ENCODE measurements at places on chromosomes 5 and 9.

- no peak for DNase-seq
These were observed 146.5 kb downstream of the MEF2C start for GRCh38 chr5:88736494-88736893.

DNA sequence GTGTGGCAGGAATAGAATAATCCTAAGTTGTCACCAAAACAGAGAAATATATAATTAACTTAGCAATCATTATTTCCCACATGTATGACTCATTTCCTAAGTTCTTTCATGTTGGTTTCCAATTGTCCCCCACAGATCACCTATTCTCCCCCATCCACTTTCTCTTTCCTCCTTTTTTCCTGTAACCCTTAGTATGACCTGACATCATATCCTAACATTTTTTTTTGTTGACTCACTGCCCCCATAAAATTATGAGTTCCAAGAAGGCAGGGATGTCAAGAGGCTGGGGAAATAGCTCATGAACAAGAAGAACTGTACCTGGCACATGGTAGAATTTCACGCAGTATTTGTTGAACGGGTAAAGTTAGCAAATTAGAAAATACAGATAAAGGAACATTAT is 186.7 kb downstream of the DCP2 start:
- DNase-seq, result no peak

DNA sequence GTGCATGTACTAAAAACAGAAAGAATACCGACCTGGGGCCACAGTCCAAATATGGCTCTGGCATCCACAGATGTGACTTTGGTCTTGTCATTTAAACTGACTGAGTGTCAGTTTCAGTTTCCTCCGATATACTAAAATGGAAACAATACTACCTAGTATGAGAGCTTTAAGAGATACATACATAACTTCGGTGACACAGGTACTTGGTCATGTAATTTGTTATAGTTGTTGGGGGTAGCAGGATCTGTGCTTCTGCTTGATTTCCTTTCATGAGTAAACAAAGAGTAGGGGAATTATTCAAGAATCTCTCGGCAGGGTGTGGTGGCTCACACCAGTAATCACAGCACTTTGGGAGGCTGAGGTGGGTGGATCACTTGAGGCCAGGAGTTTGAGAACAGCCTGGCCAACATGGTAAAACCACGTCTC is 32.1 kb downstream of the MTMR12 start:
- DNase-seq, result no peak

- no peak for DNase-seq
These were observed 1.9 kb downstream of the LMNB1 start for GRCh38 chr5:126778675-126779403.

DNA sequence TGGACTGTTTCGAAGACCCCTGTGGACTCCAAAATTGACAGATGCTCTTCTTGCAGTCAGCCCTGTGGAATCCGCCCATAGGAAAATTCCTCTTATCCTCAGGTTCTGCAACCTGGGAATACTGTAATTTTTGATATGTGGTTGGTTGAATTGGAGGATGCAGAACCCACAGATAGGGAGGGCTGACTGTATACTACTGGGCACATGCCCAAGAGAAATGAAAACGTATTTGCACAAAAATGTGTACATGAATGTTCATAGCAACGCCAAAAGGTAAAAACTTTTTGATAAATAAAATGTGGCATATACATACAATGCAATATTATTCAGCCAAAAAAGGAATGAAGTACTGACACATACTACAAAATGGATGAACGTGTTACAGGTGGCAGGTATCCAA is 1.9 kb upstream of the SNAPC3 start:
- no peak for DNase-seq

DNA sequence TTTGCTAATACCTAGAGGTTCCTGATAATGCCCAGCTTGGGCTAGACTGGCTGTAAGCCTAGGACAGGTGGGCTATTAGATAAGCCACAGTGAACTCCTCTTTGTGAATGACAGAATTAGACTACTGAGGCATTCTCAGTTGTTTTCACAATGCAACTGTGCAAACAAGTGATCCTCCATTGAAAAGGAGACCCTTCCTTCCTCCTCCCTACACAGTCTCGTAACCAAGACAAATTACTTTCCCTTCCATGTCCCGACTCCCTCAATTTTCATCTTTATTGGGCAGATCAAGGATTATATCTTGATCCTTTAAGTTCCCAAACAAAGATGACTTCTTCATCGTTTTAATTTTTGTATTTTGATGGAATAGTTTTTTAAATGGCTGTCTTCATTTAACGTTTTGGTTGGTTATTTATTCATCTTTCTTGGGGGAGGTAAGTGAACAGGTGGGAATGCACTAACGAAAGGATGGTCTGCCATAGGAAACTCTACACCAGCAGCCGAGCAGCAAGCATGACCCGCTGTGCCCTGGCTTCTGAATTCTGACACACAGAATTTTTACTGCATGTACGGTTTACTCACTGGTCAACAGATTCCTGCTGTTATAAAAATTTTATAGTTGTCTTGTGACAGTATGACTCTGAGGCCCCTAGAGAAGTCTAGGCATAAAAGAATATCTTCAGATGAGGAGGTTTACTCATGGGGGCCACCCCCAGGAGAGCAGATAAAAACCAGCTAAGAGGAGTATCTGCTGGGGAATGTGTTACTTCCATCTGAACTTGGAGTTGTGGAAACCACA is 137.5 kb upstream of the TUT7 start:
- no peak for DNase-seq

- DNase-seq, result no peak
These were observed 9.3 kb downstream of the LIX1 start for GRCh38 chr5:97133101-97133500.

DNA sequence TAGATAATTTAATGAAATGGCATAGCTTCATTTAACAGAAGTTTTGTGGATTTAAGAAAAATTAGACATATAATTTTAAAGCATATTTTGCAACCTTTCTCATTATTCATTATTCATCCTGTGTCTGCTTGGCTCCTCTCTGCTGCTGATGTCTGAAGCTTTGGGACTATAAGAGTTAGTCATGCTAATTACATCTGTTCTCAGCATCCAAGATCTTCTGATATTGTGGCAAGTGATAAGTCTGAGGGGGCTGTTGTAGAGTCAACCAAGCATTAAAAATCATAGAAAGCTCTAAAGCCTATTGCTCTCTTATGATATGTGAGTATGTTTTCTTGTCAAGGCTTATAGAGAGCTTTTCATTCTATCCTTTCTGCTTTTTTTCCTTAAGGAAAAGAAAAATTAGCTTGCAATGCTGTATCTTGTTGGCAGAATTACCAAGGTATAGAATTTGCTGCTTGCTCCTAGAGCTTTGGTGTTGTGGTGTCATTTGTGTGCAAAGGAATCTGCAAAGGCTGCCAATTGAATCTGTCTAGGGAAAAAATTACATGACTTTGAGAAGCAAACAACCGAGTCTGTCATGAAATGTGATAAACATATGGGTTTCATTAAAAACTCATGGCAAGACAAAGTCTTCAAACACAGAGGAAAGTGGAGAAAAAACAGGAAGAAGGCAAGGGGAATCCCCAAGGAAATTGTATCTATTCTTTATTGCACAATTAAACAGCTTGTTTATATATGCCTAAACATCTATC is 156.1 kb upstream of the DAB2 start:
- DNase-seq, result no peak

- DNase-seq, result no peak
These were observed 127.6 kb downstream of the TRPM6 start for GRCh38 chr9:74760031-74760700.

DNA sequence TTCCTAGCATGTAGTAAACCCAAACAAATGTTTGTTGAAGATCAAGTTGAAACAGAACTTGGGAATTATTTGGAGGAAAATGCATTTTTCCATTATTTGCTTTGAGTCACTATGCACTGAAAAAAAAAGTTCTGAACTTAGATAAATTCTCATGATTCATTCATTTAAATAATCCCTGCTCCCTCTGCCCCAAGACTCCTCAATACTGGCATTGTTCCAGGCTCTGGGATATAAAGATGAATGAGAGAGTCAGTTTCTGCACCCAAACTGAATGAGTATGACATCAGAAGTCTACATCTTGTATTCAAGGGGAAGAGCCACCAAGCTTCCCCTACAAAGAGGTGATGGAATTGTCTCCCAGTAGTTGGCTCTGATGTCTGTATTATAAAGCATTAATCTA is 123.9 kb downstream of the SEC61B start:
- no peak for DNase-seq

GRCh38 chr5:7754997-7755596 is 95.8 kb downstream of the CFAP90 start:
- no peak for DNase-seq

GRCh38 chr5:134069553-134069952 is 44.9 kb upstream of the TCF7 start:
- no peak for DNase-seq

DNA sequence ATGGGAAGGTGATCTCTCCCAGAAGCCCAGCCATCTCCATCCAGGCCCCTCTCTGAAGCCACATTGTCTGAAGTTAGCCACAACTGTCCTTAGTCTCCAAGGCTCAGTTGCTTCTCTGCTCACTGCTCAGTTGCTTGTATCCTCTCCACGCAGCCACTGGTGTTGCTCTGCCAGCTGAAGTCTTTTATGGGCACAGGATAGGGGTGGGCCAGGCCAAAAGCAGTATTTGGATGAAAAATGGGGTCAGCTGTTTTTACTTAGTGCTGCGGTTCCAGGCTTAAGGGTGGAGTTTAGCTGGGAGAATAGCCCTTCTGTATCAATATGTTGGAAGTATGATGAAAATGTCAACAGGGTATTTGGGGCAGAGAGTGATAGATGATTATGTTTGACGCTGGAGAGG is 168.8 kb upstream of the PPP1R2B start:
- no peak for DNase-seq

DNA sequence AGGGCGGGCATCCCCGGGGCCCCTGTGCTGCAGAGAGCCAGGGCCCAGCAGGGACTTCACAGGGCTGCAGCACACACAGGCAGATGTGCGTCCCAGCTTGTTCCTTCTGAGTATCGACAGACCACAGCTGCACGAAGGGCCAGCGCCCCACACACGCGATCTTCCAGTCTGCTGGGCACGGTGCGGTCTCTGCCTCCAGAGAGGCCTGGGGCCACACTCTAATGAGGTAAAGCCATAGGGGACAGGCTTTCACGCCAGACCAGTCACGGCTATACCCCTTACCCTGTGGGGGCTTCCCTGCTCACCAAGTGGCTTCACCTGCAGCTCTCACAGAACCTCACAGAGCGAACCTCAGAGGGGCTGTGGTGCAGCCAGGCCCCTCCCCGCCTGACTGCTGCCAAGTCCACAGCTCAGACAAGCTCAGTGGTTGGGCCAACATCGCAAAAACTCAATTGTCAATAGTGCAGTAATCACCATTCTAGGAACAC is 82.2 kb downstream of the SHB start:
- no peak for DNase-seq

GRCh38 chr5:175635854-175636584 is 21.9 kb upstream of the HRH2 start:
- DNase-seq, result no peak

DNA sequence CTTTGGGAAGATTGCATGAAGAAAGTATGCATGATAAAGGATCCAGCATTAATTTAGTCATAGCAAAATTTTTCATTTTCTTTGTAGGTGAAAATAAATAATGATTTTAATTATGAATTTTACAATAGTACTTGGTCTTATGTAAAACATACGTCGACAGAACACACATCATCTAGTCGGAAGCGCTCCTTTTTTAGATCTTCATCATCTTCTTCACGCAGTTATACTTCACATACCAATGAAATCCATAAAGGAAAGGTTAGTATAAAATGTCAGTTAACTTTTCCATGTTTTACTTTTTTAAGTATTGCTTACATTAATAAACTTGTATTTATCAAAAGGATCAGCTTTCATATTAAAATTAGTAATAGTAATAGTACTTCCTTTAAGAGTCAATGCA is 35.8 kb downstream of the C7 start:
- DNase-seq, result no peak

- DNase-seq, result no peak
These were observed 457.3 kb downstream of the DMAC1 start for GRCh38 chr9:7342229-7342628.

- no peak for DNase-seq
These were observed 28.7 kb downstream of the CDKN2A start for GRCh38 chr9:21965401-21965951.

DNA sequence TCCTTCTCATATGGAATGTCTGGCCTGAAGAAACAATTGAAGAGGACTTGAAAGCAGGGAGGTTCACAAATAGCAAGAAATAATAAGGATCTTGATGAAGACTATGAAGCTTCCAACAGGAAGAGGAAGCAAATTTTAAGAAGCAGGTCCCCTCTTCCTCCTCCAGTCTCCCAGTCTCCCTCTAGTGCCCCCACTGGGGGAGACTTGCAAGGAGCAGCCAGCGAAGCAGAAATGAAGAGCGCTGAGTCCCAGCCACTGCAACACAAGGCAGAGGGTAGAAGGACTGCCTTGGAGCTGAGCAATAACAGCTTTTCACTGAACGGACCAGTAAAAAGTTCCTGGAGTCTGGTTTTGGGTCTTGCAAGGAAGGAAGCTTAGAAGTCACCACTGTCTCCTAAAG is 32.6 kb upstream of the ACO1 start:
- DNase-seq, result no peak

GRCh38 chr5:78562714-78563330 is 85.8 kb downstream of the LHFPL2 start:
- no peak for DNase-seq

DNA sequence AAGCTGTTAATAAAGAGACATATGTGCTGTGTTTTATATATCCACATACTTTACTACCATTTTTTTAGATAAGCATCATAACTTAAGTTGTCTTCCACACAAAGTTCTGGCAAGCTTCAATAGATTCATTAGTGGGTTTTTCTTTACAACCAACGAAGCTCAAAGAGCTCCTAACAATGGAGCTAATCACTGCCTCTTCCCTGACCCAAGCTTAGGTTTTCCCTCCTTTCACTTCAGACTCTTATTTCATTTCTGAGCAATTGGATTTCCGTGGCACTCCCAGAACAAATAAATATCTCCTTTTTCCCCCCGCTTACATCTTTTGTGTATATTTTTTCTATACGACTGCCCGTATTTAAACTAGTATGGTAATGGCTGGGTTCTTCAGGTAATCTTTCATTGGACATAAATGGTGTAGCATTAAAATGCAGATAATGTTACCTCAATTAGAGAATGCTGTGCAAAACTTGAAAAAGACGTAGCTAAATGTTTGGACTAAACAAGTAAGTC is 275.5 kb upstream of the TMEM161B start:
- DNase-seq, result no peak

- no peak for DNase-seq
These were observed 143.6 kb upstream of the EFNA5 start for GRCh38 chr5:107814183-107814827.

GRCh38 chr5:78546276-78546996 is 102.1 kb downstream of the LHFPL2 start:
- no peak for DNase-seq

- DNase-seq, result no peak
These were observed 347.2 kb upstream of the MEF2C start for GRCh38 chr5:89230178-89230577.

DNA sequence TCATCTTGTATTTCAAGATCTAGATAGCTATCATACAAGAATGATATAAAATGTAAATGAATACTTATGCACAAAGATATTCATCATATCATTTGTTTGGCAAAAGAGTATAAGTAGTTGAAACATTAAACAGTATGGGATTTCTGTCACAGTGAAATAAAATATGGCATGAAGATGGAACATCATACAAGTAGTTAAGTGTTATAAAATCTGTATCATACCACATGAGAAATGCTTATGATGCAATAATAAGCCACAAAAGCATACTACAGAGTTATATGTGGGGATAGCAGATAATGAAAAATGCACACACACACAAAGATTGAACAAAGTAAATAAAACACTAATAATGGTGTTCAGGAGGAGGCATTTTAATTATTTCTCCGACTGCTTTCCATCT is 838.0 kb upstream of the DMAC1 start:
- DNase-seq, result no peak

All from stimulated activated CD8-positive, alpha-beta memory T cell treated with anti-CD3 and anti-CD28 coated beads, Interleukin-4, amount 100 ng/mL, for 1 hour (primary cell).